Pericardium fibroblast (primary cell): ENCODE measurements at places on chromosomes 7 and 10. TPM values are rescaled to one million over a fixed set of nuclear protein-coding genes. Genes with fewer than 3 reads are reported as not detected.

DPYSL4 gene
- 12.7 and 21.8 TPM in 2 replicates for total RNA-seq

LRGUK gene
- under 0.01 TPM in 2 replicates for total RNA-seq

MBL2 gene
- total RNA-seq = not detected in 2 replicates

FASTK gene
- total RNA-seq = 72.9 and 100 TPM in 2 replicates

NME8 gene
- total RNA-seq = not detected in 2 replicates

METTL27 gene
- 1.6 and 7.0 TPM in 2 replicates for total RNA-seq

SORBS1 gene
- total RNA-seq = 1.1 and 5.6 TPM in 2 replicates

PIK3AP1 gene
- not detected in 2 replicates for total RNA-seq

PTPRN2 gene
- 1.5 and 3.5 TPM in 2 replicates for total RNA-seq

TAS2R60 gene
- total RNA-seq = not detected in 2 replicates

TYW1B gene
- 0.82 and 5.3 TPM in 2 replicates for total RNA-seq

XRCC2 gene
- total RNA-seq = 0.09 and 0.12 TPM in 2 replicates

TRIM24 gene
- total RNA-seq = 9.9 and 11.4 TPM in 2 replicates

COX15 gene
- total RNA-seq = 21.6 and 31.2 TPM in 2 replicates

NUP205 gene
- total RNA-seq = 24.6 and 45.5 TPM in 2 replicates

ATRNL1 gene
- total RNA-seq = 0.26 and 0.70 TPM in 2 replicates

JMJD1C gene
- 39.1 and 45.6 TPM in 2 replicates for total RNA-seq

GDF2 gene
- total RNA-seq = not detected in 2 replicates

LRRD1 gene
- not detected in 2 replicates for total RNA-seq

SEMA3D gene
- total RNA-seq = 4.7 and 12.1 TPM in 2 replicates

MPLKIP gene
- 88.9 and 95.5 TPM in 2 replicates for total RNA-seq
